Stimulated activated CD4-positive, alpha-beta T cell treated with anti-CD3 and anti-CD28 coated beads, Interleukin-1b, Interleukin-23, amount 100 ng/mL, for 1 hour (primary cell): ENCODE measurements at places on chromosomes 2 and 18.

DNA sequence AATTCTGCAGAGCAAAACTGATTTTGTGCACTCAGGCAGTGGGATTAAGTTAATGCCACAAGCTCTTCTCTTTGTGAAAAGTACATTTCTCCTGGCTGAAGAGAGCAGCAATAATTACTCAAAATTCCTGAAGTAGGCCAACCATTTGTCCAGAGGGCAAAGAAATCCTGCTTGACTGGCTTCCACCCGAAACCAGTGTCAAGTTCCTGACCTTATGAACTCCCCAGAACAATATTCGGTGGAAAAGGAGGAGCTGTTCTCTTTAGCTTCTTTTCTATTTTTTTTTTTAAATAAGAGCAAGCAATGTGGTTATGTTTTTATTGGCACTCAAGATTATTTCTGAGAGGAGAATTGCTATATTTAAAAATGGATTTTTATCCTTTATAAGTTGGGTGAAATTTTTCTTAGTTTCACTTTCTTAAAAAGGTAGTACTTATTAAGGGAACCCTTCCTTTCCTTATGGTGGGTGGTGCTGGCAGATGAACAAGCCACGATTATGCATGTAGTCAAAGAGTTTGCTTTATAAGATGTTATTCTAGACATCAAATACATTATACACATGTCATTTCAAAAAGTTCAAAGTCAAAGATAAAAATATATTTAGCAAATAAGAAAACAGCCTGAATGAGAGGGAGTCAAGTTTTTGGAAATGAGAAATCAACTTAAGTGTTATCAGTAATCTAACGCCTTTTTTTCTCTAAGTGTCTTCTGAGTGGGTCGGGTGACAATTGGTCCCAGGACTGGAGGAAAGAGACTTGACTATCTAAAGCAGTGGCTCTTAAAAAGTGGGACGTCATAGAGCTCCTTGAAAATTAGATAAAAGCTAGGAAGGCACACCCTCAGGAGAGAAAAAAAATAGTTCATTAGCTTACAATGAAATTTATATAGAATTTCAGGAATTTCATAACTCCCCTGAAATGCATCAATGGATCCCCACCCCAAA, 194.5 kb downstream of the IKZF2 start:
- no peak for DNase-seq

DNA sequence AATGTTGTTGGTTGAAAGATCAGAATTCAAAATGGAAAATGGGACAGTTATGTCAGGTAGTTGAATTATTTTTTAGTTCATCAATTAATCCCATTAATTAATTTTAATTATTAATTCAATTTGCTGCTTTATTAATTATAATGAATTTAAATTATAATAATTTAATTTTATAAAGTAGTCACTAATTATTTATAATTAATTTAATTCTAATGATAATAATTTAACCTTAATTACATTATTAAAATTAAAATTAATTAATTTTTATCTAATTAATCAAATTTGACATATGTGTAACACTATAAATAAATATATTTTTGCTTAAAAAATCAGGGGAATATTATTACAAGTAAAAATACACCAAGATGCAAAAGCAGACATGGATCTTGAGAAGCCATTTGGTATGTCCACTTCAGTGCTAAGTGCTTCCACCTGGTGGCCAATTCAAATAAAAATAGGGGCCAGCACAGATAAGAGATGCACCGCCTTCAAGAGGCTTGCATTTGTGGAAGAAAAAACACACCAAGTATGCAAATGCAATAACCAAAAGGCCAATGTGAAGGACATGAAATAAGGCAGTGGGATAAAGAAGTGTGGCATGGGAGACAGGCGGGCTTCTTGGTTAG, 73.2 kb downstream of the MBP start:
- DNase-seq: no peak

DNA sequence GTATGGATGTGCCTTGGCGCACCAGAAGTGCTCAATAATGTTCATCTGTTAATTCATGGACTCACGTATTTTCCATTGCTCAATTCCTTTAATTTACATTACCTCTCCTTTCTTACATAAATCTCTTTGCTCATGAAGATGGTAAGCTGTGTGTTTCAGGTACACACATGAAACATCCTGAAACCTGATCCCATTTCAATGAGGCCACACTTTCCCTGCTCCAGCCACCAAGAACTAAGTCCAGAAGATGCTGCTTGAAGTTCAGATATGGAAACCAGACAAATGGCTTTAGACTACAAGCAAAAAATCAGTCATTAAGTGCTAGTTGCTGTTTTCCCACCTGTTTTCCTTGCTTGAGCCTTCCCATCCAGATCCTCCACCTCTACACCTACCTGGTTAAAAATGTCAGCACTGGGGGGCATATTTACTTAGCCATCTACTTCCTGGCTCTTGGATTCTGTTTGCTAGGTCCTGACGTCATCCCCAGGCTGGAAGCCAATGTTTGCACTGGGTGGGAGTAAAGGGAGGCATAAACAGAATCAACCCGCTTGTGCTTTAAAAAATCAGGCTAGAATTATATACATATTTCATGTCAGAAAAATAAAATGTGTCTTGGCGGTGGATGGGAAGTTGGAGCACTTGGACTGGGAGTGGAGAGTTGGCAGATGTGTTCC, 309.7 kb downstream of the OSR1 start:
- no peak for DNase-seq

GRCh38 chr2:161676902-161677496, 52.8 kb downstream of the SLC4A10 start:
- DNase-seq: no peak

DNA sequence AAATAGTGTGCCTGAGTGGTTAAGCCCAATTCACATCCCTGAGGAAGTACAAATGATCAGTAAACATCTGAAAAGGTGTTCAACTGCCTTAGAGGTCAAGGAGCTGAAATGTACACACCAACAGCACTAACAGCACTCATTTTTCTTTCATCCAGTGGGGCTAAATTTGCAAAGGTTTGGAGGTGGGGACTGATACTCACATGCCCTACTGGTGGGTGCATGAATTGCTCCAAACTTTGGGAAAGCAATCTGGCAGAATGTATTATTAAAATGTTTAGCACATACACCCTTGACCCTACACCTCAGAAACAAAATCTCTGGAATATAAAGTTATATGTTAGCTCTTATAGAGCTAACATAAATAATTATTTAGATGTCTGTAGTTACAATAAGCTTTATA, 19.0 kb upstream of the FAM178B start:
- no peak for DNase-seq

DNA sequence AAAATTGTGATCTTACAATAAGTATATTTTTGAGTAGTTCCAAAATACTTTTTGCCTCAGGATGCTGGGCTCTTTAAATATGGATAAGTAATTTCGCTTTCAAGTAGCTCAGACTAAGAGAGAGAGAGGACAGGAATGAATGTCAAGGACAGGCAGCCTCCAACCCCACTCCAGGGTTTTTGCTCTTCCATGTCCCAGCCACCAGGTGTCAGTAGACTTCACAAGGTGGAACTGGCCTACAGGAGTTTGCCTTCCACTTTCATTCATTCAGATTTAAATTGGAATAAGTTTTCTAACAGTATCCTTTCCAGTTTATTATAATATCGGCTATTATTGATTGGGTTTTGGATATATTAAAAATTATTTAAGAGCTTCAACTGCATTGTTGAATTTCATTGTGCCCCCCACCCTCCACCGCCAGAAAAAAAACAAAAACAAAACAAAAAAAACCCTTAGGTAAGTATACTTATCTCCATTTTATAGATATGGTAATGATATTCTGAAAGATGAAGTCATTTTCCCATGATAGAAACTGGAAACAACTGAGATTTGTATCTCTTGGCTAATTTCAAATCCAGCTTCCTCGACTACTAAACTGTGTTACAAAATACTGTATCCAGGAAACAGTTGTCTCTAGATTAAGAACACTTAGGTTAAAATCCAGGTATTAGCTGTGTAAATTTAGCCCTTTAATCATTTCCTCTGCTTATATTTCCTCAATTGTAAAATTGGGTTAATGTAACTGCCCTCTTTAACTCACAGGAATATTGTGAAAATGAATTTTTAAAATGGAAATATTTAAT, 793.1 kb downstream of the ERBB4 start:
- no peak for DNase-seq

- no peak for DNase-seq
These were observed 510.6 kb upstream of the RAB6C start for GRCh38 chr2:129468879-129469278.
